Ovary (tissue), 10 donors: ENCODE measurements at places on chromosomes 4 and X. TPM values are rescaled to one million over a fixed set of nuclear protein-coding genes. Genes with fewer than 3 reads are reported as not detected.

MTNR1A gene
- total RNA-seq: not detected

TLR8 gene
- total RNA-seq: 2.5 TPM

CSAG1 gene
- total RNA-seq: not detected

TMEM144 gene
- total RNA-seq: 7.4 TPM

DIPK2B gene
- 6.6 TPM for total RNA-seq

RPS3A gene
- 3,970 TPM for total RNA-seq

GLUD2 gene
- total RNA-seq: 0.61 TPM

AADAT gene
- 5.1 TPM for total RNA-seq

CNKSR2 gene
- 0.35 TPM for total RNA-seq

CLCN4 gene
- total RNA-seq: 4.2 TPM

ELF4 gene
- 20.3 TPM for total RNA-seq

MGAT4D gene
- not detected for total RNA-seq

IRS4 gene
- total RNA-seq: 12.8 TPM

NR3C2 gene
- 37.5 TPM for total RNA-seq

SNX25 gene
- total RNA-seq: 21.0 TPM

FRMPD3 gene
- 0.72 TPM for total RNA-seq
